NCI-H1694 (cell line): ENCODE measurements at places on chromosomes 13 and 19.

DNA sequence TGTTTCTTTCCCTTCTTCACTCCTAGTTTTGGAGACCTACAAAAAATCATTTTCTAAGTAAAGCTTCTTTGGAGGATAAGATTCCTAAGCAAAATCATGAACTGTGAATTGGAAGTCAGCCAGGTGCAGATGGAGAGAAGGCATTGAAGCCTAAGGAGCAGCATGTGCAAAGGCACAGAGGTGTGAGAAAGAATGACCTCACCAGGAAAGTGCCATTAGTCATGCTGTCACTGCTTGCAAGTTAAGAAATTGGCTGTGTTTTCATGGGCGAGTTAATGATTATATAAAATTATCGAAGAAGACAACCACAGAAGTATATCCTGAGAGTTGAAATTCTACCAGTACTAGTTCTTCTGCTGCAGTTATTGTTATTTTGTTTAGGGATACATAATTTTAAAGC lies 80.3 kb upstream of the KLHL1 start:
- DNase-seq: no peak

DNA sequence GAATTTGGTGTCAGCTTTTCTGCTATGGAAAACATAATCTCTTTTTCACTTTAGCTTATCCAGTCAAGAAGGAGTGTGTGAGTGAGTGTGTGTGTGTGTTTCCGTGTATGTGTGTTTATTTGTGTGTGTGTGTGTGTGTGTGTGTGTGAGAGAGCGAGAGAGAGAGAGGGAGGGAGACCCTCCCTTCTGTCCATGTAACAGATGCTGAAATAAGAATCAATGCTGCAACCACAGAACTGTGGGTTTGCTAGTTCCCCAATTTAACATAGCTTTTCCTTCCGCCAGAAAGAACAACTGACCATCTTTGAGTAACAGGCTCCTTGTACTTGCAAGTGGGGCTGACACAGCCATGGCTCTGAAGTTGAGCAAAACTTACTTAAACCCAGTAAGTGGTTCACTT lies 5.2 kb downstream of the LCP1 start:
- DNase-seq: no peak

DNA sequence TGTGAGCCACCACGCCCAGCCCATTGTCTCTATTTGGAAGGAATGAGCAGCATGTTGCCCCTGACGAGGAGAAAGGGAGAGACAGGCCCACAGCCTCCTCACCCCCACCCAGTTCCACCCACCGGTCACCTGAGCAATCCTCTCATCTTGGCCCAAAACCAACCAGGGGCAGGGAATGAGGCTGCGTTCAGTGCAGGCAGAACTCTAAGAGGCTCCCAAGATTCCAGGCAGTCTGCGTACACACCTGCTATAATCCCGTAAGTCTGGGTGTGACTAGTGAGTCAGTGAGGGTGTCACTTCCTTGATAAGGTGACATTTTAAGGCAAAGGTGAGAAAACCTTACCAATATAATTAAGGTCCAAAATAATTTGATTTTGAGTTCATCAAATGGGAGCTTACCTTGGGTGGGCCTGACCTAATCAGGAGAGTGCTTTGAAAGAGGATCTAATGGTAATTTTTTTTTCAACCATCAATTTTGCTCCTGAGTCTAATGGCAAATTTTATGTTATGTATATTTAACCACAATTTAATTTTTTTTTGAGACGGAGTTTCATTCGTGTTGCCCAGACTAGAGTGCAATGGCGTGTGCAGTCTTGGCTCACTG lies 26.9 kb upstream of the KLF2 start:
- no peak for DNase-seq

DNA sequence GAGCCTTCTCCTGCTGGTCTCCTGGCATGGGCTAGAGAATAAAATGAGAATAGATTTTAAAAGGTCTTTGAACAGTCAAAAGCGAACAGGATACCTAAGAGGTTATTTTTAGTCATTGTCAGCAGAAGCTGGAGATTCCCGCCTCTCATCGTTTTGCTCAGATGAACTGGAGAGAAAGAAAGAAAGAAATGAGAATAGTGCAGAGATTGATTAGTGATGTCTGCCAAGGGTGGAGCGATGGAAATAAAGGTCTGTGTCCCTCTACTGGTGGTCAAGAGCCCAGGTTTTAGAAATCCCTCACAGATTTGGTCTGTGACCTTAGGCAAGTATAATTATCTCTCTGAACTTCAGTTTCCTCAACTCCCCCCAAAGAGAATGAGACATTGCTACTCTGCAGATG lies 5.3 kb downstream of the NCAN start:
- no peak for DNase-seq

- no peak for DNase-seq
Measured at GRCh38 chr13:51800486-51800885, 3.5 kb downstream of the DHRS12 start.

DNA sequence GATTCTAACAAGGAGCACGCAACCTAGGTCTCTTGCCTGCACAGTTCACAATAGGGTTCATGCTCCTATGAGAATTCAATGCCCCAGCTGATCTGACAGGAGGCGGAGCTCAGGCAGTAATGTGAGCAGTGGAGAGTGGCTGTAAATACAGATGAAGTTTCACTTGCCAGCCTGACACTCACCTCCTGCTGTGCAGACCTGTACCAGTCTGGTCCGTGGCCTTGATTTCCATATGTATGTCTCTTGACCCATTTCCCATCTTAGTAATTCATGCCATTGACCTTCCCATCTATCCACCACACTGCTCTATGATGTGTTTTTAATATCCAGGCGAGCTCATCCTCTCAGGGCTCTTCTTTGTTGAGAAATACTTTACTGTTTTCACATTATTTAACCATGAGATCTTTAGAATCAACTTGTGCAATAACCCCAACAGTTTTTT lies 95.2 kb downstream of the LRCH1 start:
- DNase-seq: peak; percentile 79
